Right renal cortex interstitium (tissue), 3 donors: ENCODE measurements at places on chromosomes 16 and 17.

GRCh38 chr16:16188827-16189226 lies 34.5 kb downstream of the ABCC6 start:
- no peak for DNase-seq

DNA sequence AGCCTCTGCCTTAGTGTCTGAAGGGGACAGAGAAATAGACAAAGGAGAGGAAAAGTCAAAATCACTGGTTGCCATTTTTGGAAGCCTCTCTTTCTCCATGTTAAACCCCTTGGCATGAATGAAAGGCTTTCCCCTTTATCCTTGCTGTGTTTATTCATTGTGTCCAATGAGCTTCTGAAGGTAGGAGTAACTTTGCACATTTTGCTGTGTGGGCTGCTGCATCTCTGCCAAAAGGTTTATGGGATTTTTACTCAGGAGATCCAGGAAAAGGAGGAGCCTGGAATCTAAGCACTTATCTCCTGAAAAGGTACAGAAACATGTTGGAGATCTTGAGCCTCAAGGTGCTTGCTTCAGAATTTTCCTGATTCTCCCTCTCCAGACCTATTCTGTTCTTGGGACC lies 3.9 kb downstream of the CNTROB start:
- no peak for DNase-seq

- no peak for DNase-seq
These were observed 5.6 kb downstream of the KIF1C start for GRCh38 chr17:5003214-5003867.

DNA sequence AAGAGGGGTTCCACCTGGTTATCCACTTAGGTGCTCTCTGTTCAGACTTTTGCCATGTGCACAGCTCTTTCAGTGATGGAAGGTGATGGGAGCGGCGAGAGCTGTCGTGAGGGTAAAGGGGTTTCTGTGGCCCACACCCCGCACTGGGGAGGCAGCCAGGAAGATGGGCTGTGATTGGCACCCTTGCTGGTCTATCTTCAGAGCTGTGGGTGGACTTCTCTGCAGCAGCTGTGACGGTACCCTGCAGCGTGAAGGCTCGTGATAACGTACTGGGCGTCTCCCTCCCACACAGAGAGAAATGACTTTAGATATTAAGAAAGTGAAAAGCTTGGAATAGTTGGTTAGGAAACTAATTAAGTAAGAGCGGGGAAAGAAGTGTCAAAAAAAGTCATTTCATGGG lies 45.8 kb downstream of the MPRIP start:
- DNase-seq, result no peak

DNA sequence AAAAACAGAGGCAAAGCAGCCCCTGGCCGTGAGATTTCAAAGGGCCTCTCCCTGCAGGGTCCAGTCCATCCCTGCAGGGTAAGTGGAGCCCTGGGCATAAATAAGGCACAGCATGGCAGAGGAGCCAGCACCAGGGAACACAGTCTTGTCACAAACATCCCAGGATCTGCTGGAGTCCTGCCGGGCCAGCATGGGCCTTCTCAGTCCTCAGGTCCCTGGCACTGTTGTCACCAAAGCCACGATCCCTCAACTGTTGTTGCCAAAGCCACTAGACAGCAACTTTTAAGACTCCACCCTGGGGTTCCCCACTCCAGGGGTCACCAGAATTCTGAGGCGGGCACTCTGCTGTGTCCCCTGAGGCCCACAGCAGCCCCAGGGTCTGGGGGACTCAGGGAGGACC lies 47.8 kb upstream of the BAHCC1 start:
- no peak for DNase-seq

DNA sequence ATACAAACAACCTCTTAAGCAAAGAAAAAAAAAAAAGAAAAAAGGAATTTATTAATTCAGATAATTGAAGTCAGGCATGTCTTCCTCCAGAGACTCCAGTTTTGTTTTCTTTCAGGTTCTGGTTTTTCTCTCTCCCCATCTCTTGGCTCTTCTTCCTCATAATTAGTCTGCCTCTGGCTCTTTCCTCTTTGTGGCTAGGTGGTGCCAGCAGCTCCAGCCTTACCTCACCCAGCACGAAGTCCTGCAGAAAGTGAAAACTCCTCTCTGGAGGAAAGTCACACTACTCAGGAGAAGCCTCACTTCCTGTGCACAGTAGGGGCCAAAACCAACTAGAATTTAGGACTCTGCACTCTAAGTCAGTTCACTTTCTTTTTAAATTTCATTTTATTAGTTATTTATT lies 10.3 kb upstream of the NFAT5 start:
- DNase-seq, result no peak
